ENCODE measurements at places on chromosomes 4 and X. TPM values are rescaled to one million over a fixed set of nuclear protein-coding genes. Genes with fewer than 3 reads are reported as not detected.
A peak's percentile ranks its signal among the peaks of the same experiment; 100 is the strongest.

- DNase-seq, result no peak
These were observed 69.5 kb downstream of the SHROOM2 start for GRCh38 chrX:9855561-9856283.

GRCh38 chr4:169269916-169270809 is 593 bp downstream of the SH3RF1 start:
- DNase-seq, result peak; percentile 54

DNA sequence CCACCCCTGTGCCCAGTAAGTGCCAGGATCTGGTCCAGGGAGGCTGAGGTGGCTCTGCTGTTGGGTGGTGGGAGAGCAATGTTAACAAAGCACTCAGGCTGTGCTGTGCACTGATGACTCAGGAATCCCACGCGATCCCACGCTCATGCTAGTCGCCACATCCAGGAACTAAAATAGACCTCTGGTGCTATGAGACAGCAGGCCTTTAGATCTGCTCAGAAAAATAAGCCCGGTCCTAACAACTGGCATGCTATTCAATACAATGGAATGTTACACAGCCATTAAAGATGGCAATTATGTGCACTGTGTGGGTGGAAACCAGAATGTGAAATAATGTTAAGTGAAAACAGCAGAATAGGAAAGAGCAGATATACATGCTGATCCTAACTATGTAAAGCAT is 26.0 kb downstream of the ARL13A start:
- DNase-seq, result peak; percentile 92

Gene CNKSR2
- 0.06 TPM for total RNA-seq

Gene HDAC6
- total RNA-seq, result 49.1 TPM

Measured in LHCN-M2 (cell line).